Fibroblast of the aortic adventitia (primary cell): ENCODE measurements at places on chromosomes 6 and 20. TPM values are rescaled to one million over a fixed set of nuclear protein-coding genes. Genes with fewer than 3 reads are reported as not detected.

- DNase-seq = no peak
Measured at GRCh38 chr6:116090251-116090650, 10.4 kb upstream of the NT5DC1 start.

Gene ULBP3
- total RNA-seq = 0.41 and 16.4 TPM in 2 replicates

Gene KHDC1L
- total RNA-seq = not detected in 2 replicates

Gene RAD21L1
- total RNA-seq = not detected in 2 replicates

Gene TRIM40
- not detected in 2 replicates for total RNA-seq

- no peak for DNase-seq
Measured at GRCh38 chr6:10730254-10730653, 7.4 kb downstream of the TMEM14C start.

Gene TBXT
- not detected in 2 replicates for total RNA-seq

Gene NMBR
- total RNA-seq = not detected in 2 replicates
